ENCODE measurements at places on chromosomes 13 and 19.

DNA sequence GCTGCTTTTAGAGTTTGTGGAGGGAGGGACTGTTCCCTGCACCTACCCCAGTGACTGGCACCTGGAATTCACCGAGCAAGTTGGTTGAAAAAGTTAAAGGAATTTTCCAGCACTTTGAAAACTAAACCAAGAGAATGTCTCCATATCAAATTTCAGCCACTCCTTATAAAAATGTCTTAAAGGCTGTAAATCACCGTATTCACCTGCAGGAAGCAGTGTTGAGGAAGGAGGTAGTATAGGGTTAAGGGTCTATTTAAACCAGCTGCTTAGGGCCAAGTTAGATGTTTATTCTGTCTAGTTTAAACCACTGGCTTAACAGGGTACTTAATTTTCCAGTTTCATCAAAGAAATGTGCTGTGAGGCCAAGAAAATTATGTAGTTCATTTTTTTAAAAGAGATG lies 3.8 kb upstream of the RAB20 start:
- no peak for DNase-seq

DNA sequence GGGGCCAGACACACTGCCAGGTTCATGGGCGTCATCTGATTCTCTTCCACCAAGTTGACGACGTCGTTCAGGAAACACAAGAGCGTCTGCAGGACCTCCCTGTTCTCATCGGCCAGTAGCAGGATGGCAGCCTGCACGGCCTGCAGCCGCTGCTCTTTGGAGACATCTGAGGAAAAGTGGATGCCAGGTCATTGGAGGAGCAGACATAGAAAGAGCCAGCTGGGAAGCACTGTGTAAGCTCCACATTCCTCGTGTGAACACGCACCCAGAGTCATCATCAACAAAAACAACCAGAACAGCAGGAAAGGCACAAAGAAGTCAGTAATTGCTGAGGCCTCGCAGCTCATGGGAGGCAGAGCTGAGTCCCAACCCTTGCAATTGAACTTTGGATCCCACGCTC lies 96.5 kb downstream of the KL start:
- no peak for DNase-seq

- peak; percentile 27 for DNase-seq
Measured at GRCh38 chr13:24511019-24511815, 1.4 kb downstream of the PARP4 start.

DNA sequence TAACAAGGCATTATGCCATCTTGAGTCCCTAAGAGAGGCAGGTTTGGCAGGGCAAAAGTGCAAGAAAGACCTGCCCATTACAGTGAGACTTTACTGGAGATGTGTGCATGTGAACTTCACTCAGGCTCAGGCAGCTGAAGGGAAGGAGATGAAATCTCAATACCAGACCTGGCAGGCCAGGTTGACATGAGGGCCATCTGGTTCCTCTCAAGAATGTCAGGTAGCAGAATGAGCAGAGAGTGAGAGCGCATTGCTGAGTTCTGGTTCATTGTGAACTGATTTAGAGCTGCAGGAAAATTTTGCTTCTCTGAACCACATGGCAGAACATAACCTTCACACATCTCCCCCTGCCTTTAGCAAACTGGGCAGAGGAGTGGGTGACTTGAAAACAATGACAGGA lies 406.3 kb downstream of the GPC5 start:
- no peak for DNase-seq

DNA sequence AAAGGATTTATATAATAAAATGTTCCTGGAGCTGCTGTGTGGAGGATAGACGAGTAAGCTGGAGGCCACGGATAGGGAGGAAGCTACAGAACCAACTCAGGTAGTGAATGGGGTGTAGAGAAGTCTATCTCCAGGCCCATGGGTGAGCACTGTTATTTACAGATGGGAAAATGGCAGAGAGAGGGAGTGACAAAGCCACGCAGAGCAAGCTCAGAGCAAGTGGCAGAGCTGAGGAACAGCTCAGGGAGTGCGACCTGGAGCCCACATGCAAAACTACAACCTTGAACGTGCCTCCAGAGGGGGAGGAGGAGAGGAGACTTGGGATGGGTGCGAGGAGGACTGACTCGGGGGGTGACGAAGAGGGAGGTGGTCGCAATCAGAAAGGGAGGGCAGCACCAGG lies 13.4 kb upstream of the RSPH6A start:
- no peak for DNase-seq

- DNase-seq: no peak
Measured at GRCh38 chr19:10907925-10908324, 20.5 kb downstream of the YIPF2 start.

GRCh38 chr19:39833464-39834286 lies at the start of gene DYRK1B:
Gene DYRK1B, minus strand, starts transcription at chr19:39834162. Its CDS starts 2,295 bp downstream, at chr19:39831867.
- peak; percentile 95 for DNase-seq

DNA sequence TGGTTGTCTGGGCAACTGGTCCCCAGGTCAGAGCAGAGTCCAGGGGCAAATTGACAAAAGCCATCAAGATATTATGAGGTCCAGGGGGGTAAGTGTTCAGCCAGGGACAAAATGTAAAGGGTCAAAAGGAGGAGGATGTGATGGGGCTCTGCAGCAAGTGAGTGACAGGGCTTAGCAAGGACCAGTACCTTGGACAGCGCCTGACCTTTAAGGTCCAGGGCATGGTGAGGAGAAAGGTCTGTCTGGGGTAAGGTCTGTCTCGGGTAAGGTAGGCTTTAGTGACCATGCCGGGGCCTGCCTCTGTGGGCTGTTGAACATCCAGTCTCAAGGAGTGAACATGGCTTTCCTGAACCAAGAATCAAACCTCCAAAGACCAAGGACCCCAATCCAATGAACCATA lies 6.3 kb upstream of the ZNF358 start:
- no peak for DNase-seq

DNA sequence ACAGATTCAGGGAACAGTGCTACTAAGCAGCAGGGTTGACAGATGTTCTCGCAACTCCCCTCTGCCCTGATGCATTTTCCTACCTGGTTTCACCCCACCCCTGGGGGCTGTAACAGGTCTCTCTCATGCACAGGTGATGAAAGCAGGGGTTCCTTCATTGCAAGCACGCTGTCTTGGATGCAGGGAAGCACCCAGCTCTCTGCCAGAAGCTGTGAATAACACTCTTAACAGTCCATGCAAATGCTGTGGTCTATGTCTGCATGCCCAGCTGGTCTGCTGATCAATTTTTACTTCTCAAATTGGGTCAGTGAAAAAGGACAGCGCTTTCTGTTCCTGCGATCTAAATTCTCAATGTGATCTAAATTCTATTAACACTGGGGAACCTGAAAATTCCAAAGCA lies 246.3 kb upstream of the TSHZ3 start:
- DNase-seq: no peak

DNA sequence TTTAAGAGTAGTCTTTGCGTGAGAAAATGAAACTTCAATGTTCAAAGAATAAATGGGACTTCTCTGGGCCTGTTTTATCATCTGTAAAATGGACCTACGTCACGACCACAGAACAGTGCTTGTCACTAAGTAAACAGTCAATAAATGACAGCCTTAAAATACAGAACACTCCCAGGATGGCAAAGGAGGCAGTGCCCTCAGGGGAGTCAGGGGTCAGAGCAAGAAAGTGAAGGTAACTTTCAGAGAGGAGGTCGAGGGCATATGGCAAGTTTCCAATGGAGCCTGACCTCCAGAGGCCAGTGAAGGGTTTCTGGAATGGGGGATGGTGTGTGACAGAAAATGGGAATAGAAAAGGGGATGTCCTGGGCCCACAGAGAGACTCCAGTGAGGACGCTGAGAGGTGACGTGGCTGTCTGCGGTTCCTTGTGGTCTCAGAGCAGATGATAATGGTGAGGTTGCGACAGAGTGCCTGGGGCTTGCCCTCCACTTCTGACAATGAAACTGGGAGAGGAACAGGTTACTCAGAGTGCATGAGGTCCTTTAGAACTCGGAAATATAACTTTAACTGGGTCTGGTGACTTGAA lies 91.8 kb downstream of the UBL3 start:
- peak; percentile 46 for DNase-seq

GRCh38 chr19:46733690-46734292 lies 12.1 kb upstream of the FKRP start:
- DNase-seq: no peak
